ENCODE measurements at places on chromosomes 16 and 17.

DNA sequence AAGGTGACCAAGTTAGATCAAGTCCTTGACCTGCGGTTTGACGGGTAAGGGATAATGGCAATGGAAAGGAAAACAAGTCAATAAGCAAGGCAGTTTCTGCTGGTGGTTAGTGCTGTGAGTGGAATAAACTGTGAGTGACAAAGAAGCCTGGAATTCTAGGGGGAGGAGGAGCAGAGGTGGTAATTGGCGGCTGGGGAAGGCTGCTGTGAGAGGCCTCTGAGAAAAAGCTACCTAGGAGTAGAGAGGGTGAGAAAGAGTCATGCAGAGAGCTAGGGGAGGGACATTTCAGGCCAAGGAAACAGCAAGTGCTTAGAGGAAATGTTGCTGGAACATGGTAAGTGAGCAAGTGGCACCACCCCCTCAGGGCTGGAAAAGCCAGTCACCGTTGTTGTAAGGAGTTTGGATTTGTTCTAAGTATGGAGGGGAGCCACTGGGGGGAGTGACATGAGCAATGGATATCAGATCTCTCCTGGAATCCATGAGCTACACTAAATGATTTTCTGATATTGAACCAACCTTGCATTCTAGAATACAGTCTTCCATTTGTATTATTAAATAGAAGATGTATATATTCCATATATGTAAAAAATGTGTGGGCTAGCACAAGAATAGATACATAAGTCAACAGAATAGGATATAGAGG is 6.7 kb downstream of the NLRC3 start:
- no peak for DNase-seq

GRCh38 chr16:17469011-17469740 is 1.6 kb downstream of the XYLT1 start:
- peak; percentile 29 for DNase-seq

DNA sequence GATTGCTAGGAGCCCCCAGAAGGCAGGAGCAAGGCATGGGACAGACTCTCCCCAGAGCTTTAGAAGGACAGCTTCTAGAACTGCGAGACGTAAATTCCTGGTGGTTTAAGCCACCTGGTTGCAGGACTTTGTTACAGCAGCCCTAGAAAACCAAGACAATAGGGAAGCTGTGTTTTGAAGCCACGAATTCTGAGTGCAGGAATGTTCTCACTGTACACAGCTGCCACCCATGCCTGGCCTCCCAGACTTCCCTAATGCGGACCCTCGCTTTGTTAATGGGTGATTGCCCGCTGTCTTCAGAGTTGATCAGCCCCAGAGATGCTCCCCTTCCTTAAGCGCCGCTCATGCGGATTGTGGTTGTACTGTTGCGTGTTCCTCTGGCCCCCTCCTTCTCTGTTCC is 177.1 kb downstream of the MSI2 start:
- no peak for DNase-seq

DNA sequence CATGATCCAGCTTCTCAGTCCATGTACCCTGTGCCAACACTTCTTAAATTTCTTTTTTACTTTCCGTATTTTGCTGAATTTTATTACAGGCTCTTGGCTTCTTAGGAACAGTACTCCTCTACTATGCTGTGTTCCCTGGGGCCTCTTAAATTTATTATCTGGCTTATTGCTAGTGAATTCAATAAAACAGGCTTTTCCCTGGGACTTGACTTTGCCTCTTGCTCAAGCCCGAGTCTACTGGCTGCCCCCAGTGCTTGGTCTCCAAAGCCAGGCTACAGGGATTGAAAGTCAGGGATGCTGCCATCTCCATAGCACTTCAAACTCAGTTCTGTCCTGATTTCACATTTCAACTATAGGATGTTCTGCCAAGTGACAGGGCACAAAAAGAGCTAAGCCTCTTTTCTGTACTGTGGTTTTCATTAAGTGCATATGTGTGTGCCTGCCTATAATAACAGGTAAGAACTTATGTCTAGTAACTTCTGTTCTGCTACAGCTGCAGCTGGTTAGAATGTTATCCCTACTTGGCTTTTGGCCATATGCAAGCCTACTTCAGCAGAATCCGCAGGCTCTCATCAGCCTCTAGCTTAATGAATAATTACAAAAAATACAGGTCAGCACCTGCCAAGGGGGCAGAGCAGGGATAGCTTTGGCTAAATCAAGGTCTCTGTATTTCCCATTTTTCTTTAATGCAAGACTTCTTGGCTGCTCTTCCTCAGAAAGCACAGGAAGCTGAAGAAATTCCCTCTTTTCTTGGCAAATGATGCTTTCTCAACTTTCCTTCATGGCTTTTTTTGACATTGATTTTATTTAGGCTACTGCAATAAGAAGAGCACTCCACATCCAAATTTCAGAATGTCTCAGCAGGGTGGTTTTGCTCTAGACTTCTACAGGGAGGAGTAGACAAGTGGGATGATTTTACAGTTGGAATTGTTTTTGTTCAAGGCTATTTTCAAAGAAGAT is 8.2 kb downstream of the FAM20A start:
- DNase-seq = peak; percentile 51

GRCh38 chr17:33033176-33033575 is 41.5 kb downstream of the SPACA3 start:
- DNase-seq = no peak

DNA sequence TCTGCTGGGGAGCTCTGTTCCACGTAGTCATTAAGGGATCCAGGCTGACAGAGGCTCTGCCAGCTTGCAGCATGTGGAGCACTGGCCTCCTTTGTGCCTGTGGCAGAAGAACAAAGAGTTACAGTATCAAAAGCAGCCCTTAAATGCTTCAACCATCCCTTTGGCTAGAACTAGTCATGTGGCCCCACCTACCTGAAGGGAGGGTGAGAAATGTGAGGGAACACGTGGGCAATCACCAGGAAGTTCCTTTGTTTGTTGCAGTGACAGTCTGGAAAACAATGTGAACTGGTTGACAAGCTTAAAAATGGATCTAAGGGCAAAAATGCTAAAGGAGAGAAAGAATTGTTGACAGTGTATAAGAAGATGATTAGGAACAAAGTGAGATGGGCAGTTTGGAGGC is 290.4 kb upstream of the HSBP1 start:
- DNase-seq = no peak

- no peak for DNase-seq
Measured at GRCh38 chr17:69497161-69497560, 82.7 kb downstream of the MAP2K6 start.
